Activated naive CD4-positive, alpha-beta T cell treated with anti-CD3 and anti-CD28 coated beads, Interleukin-2, amount 50 U/mL, for 72 hours (primary cell): ENCODE measurements at places on chromosomes 4 and X.

DNA sequence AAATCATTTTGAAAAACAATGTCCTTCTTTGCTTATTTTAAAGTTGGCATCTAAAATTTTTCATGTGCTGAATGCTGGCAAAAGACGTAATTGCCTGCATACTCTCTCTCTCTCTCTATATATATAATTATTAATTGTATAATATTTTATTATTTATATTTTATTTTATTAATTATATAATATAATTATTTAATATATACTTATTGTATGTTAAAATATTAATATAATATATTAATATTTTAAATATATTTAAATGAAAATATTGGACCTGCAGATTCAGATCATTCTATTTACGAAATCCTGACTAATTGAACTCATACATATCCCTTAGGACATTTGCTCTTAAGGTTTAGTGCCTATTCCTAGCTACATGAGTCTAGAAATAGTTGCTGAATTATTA is 144.7 kb upstream of the VCX start:
- no peak for DNase-seq

- no peak for DNase-seq
Measured at GRCh38 chr4:7383266-7383665, 51.5 kb downstream of the PSAPL1 start.

DNA sequence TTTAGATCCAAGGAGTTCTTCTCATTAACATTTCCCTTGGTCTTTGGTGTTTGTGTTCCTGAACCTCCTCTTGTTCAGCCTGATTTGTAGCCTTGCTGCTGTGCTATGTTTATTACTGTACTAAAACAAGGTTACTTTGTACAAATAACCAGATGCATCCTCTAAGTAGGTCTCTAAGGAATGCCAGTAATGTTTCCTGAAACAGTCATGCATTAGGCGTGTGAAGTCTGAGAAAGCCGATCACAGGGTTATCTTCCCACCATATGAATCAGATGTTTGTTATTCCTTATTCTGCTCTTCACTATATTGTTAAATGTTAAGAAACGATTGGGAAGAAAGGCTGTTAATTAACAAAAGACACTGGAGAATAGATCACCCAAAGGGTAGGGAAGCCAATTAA is 66.9 kb downstream of the GALNTL6 start:
- DNase-seq = no peak

DNA sequence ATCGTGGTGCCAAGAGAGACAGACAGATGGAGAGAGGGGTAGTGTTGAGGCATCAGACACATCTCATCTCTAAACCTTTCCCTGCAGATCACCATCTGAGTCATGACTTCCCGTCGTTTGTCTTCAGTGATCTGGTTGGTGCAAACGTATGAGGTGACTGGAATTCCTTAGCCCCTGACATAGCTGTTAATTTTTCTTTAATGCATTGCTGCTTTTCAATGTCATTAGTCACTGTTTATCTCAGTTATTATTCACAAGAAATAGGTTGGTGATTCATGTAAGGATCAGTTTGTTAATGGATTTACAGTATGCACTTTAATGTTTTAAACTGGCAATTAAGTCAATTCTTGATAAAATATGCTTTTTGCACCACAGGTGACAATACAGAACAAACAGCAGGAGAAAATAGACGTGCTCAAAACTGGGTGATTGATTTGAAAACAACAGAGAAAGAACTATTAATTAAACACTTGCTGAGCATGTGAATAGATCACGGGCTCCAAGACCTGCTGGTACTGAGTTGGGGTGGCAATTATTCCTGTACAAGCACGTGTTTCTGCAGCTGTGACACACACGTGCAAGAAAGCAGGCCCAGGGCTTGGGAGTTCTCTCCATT is 1.3 kb upstream of the TMEM154 start:
- no peak for DNase-seq

- no peak for DNase-seq
Measured at GRCh38 chr4:8194306-8195242, 4.5 kb upstream of the SH3TC1 start.

DNA sequence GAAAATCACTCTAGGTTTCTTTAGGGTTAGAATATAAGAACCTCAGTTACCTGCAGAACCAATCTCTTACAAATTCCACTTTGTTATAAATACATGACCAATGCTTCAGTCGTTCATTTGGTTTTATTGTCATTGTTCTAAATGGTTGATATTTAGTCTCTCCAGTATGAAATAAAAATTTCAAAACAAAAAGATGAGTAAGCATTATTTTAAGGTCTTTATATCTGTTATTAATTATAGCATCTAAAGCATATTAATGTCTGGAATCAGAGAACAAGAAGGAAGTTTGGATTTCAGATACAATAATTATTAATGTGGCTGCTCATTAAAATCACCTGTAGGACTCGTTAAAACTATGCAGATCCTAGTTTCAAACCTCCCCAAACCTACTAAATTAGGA is 265.4 kb upstream of the CXorf51A start:
- DNase-seq = no peak

DNA sequence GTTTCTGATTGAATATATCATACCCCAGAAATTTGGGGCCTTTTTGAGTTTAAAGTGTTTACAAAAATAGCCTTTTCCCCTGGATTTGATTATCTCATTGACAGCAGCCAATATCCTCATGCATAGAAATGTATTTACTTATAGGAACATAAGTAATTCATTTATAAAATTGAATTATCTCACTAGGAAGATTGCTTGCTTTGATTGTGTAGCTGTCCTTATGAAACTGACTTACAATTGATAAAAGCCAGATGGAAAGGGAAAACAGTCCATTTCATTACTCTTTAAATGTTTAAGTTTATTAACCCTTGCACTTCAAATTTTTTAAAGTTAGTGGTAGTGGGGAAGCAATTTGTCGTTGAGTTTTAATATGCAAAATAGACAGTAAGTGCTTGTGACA is 310.2 kb upstream of the TBX22 start:
- no peak for DNase-seq

GRCh38 chr4:77031544-77031943 is 44.2 kb downstream of the CCNI start:
- DNase-seq = peak; percentile 17

GRCh38 chrX:3504916-3505315 is 158.5 kb upstream of the MXRA5 start:
- DNase-seq = no peak

GRCh38 chr4:128776794-128777216 is 32.7 kb upstream of the JADE1 start:
- DNase-seq = no peak

DNA sequence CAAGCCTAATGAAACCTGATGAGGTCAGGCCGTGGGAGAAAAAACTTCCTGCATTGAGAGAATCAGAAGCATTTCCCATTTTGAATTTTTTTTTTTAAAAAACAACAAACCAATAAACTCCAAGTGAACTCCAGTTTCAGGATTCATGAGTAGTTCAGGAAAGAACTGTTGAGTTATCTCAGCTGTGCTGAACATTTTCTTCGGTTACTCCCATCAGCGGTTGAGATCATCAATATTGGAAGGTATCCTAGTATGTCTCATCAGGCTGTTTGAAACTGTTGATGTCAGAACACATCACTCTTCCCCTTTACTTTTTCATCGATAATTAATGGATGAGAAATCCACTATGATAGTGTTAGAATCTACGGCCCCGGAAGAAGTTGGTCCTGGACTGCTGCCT is 82.4 kb upstream of the ADGRG2 start:
- DNase-seq = no peak

DNA sequence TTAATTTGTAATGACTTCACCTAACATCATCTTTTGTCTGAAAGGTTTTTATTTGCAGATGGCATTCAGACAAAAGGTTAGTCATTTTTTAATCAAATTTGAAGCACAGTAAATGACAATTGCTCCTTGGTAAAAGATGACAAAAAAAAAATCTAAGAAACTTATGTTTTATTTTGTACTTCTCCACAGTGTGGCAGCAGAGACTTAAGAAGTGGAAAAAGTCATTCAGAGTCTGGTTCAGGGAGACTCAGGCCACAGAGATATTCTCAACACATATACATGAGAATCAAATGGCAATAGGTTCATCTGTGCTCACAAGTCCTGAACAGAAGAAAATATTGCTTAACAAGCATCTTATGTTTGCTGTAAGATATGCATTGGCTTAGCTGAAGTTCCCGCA is 436.2 kb downstream of the KCNIP4 start:
- no peak for DNase-seq

DNA sequence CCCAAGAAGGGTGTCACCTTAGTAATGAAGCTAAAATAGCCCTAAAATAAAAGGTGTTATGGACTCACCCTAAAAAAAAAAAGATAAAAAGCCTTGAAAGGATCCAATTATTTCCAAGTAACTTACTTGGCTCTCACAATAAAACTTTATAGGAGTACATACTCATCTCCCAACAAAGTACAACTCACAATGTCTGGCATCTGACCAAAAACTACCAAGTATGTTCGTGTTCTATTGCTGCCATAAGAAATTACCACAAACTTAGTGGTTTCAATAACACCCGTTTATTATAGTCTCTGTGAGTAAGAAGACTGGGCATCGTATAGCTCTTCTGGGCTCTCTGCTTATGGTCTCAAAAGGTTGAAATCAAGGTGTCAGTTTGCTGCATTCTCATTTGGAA is 51.0 kb downstream of the BEX1 start:
- no peak for DNase-seq

DNA sequence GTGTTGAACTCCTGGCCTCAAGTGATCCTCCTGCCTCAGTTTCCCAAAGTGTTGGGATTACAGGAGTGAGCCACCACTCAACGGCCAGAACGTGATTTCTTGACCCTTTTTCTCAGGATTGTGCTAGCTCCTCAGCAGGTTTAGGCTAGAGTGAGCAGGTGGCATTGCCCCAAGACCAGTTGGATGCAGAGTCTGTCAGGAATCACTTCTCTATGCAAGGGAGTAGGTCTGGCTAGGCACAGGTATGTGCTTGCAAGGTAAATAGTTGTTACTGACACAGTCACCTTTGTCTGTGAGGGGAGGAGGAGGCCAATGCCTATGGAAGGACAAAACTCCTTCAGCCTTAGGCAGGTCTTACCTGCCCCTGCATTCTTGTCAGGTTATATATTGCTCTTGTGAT is 24.2 kb downstream of the SLC25A5 start:
- no peak for DNase-seq

GRCh38 chrX:40418813-40419195 is 162.0 kb upstream of the ATP6AP2 start:
- no peak for DNase-seq

DNA sequence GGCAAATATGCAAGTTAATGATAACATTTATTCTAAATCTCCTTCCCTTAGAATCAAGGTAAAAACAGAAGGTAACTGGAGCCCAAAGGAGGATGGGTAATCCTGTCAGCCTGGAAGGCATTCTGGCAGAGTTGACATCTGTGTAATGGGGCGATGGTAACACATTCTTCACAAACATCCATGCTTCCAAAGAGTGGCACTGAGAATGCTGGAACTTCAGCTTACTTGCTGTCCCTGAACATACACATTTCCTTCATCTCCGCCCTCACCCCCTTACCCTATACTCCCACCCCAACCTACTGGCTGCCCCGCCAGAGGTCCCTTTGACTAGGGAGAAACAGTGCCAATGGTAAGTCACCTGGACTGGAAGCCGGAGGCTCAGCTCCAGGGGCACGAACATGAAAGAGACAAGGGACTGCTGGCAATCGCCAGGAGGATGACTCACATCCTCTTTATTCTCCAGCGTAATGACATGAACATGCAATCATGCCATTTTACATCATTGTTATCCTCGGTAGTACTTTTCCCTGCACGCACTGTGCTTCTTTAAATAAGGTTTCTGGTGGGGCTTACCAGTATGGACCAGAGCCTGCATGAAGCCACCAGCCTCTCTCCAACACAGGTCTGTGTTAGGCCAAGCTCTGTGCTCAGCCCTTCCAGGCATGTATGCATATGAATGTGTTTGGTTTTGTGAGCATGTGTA is 694.2 kb upstream of the TENM3 start:
- no peak for DNase-seq

DNA sequence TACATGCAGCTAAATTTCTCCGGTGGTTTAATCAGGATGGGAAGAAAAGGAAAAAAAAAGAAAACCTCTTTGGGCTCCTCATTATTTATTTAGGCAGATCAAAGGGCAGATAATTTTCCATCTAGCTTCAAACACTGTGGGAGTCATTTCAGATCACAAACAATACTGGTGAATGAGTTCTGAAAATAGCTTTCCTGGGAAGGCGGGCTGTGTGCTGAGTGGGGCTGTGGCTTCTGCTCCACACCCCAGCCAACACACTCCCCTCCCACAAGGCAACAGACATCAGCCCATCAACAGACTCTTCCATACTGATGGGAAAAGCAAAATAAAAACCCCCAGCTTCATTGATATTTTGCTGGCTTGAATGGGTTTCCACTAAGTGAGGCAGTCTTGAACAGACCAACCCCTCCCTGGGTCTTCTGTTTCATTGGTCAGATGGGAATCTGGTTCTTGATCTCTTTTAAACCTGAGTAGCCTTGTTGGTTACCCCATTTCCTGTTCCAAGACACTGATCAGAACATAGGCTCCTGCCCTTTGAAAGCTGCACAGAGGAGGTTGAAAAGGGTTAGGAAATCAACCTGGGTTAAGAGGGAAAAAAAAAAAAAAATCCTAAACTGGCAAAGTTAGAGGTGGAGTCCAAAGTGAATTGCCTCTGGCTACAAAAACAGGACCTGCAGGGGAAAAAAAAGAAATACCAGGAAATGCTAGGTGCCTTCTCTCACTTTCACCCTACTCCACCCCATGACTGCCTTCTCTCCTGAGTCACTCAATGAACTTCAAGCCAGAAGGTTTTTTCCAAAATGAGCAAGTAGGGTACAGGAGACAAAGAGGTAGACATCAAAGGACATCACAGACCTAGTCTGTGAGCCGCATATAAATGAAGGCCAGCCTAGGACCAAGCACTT is 20.0 kb downstream of the AMOT start:
- no peak for DNase-seq

GRCh38 chr4:184014301-184014700 is 109.2 kb downstream of the STOX2 start:
- no peak for DNase-seq

- DNase-seq = no peak
Measured at GRCh38 chr4:24922416-24922815, 9.6 kb upstream of the CCDC149 start.

DNA sequence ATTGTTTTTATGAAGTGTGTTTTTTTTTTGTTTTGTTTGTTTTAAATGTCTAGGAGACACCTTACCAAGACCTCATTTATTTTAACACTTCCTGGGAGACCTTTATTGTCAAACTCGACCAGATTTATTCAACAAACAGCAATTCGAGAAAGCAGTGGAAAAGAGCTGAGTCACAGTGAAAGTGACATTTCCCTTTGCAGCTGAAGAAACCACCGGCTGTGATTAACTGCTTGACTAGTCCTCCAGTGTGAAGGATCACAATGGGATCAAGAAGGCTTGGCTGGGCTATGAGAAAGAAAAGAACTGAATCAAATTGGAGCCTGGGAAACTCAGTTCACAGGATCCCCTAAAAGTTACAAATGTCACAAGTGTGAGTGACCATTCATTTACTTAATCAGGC is 11.9 kb upstream of the ADH7 start:
- peak; percentile 13 for DNase-seq
